ENCODE measurements at places on chromosomes 5 and 9. TPM values are rescaled to one million over a fixed set of nuclear protein-coding genes. Genes with fewer than 3 reads are reported as not detected.

Gene TRIM41
- total RNA-seq, result 9.1 TPM

Gene PTRH1
- total RNA-seq, result 44.1 TPM

Gene CD72
- 0.49 TPM for total RNA-seq

Gene PCDHA9
- total RNA-seq, result under 0.01 TPM

Gene GABRA6
- total RNA-seq, result not detected

Gene BAAT
- 0.13 TPM for total RNA-seq

Gene FOXD1
- 72.4 TPM for total RNA-seq

Gene NUTM2F
- total RNA-seq, result not detected

Gene CMBL
- 9.0 TPM for total RNA-seq

Gene RNF183
- total RNA-seq, result not detected

Gene TMOD1
- total RNA-seq, result 0.13 TPM

Gene PDZD2
- total RNA-seq, result 3.8 TPM

Gene MYORG
- 6.2 TPM for total RNA-seq

Gene AGXT2
- total RNA-seq, result not detected

Gene PRSS3
- 0.89 TPM for total RNA-seq

Gene TEK
- 0.98 TPM for total RNA-seq

Gene FBP2
- not detected for total RNA-seq

Gene PCDHGB3
- total RNA-seq, result 3.8 TPM

Gene MLANA
- not detected for total RNA-seq

Gene LOX
- total RNA-seq, result 63.2 TPM

Gene GTF2H2
- 18.7 TPM for total RNA-seq

Gene PCDHGB2
- total RNA-seq, result 0.65 TPM

Gene SPATA31A3
- total RNA-seq, result not detected

Gene ARID3C
- 0.51 TPM for total RNA-seq

Gene TRIM36
- 0.76 TPM for total RNA-seq

Gene FIBCD1
- 5.3 TPM for total RNA-seq

Gene ELAVL2
- total RNA-seq, result not detected

Gene KIF20A
- total RNA-seq, result 102 TPM

Gene HSPB3
- not detected for total RNA-seq

Gene NUTM2G
- total RNA-seq, result not detected

Gene CCNI2
- 1.1 TPM for total RNA-seq

Gene PCDHGA8
- 0.89 TPM for total RNA-seq

Gene ADRA1B
- 3.8 TPM for total RNA-seq

Gene ZFP2
- 1.1 TPM for total RNA-seq

Gene PLAC8L1
- total RNA-seq, result not detected

Gene ACOT12
- total RNA-seq, result not detected

Gene TSLP
- total RNA-seq, result 0.13 TPM

Gene SOHLH1
- total RNA-seq, result not detected

Gene PRRT1B
- total RNA-seq, result not detected

Gene LHX2
- total RNA-seq, result not detected

Gene ZNF608
- total RNA-seq, result 65.4 TPM
